T-helper 17 cell (primary cell): ENCODE measurements at places on chromosomes 2 and 18. TPM values are rescaled to one million over a fixed set of nuclear protein-coding genes. Genes with fewer than 3 reads are reported as not detected.

DNA sequence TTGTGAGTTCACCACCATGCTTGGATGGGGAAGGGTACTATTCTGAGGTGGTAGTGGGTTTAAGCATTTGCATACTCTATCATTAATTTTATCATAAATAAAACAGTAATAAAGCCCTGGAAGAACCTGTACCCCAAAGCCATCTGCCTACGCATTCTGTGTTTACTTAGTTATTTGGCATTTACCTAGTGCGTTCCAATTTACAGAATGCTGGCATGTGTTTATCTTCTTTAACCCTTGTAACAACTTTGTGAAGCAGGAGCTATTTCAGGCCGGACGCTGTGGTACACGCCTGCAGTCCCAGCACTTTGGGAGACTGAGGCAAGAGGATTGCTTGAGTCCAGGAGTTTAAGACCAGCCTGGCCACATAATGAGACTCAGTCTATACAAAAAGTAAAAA is 17.8 kb upstream of the ODC1 start:
- H3K27ac ChIP-seq: no peak overlapping the region
- no peak for DNase-seq
- H3K27me3 ChIP-seq: peaks cover 22% of the 10 kb centered on the region
- no peak overlapping the region for H3K4me3 ChIP-seq
- H3K4me1 ChIP-seq: peaks cover 2% of the 10 kb centered on the region

DNA sequence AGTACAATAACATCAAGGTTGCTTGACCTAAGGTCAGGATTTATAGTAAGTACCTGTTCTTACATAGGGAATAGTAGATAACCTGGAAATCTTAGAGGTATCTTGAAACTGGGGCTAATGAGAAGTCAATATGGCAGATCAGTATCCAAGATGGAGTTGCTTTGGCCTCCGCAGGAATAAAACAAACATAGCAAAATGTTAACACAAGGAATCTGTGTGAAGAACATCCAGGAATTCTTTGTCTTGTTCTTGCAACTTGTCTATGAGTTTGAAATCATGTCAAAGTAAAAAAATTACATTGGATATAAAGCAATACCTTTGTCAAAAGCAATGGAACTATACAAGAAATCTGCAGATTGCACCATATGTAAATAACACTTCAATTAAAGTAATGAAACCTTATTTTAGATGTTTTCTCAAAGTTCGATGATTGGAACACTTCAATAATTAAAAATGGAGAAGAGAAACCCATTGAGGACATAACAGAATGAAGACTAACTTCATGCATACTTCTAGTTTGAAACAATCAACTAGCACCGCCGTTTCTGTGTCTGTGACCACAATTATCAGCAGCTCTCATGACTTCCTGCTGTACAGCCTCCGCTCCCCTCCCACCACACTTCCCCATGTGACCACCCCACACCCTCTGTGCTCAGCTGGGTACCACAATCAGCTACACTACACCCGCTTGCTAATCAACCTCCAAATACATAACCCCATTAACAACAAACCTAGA is 27.6 kb downstream of the C2orf76 start:
- DNase-seq: no peak
- H3K4me3 ChIP-seq: no peak overlapping the region
- H3K4me1 ChIP-seq: peaks cover 14% of the 10 kb centered on the region
- peaks cover 12% of the 10 kb centered on the region for H3K36me3 ChIP-seq
- H3K27ac ChIP-seq: peak overlapping the region; percentile 47
- H3K27me3 ChIP-seq: no peaks in the 10 kb centered on the region

DNA sequence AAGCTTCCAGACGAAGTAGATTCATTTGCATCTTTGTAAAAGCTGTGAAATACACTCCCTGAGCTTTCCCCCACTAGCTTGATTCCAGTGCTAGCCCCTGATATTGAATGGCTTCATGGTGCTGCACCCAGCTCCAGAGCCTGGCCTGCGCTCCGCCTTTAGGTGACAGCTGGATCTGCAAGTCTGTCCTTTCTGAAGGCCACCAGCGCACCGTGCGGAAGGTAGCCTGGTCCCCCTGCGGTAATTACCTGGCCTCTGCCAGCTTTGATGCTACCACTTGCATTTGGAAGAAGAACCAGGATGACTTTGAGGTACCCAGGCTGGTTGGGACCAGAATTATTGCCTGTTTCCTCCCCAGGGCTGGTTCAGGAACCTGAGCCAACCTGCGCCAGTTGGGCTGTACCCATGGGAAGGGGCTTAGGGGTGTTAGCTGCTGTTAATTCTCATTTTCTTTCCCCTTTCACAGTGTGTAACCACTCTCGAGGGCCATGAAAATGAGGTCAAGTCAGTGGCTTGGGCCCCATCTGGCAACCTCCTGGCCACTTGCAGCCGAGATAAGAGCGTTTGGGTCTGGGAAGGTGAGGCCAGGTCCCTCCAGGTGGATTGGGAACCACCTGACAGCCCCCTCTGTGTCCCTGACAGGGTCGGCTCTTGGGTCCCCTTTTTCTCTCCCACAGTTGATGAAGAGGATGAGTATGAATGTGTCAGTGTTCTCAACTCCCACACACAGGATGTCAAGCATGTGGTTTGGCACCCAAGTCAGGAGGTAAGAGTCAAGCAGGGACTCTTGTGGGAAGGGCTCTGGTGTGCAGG is 1.3 kb downstream of the CIAO1 start:
- peaks cover 32% of the 10 kb centered on the region for H3K4me1 ChIP-seq
- H3K27me3 ChIP-seq: no peaks in the 10 kb centered on the region
- peak; percentile 30 for DNase-seq
- peak overlapping the region; percentile 97 for H3K4me3 ChIP-seq
- H3K36me3 ChIP-seq: peaks cover 5% of the 10 kb centered on the region

GRCh38 chr2:9377461-9378097 is 45.7 kb downstream of the ITGB1BP1 start:
- H3K27ac ChIP-seq: no peak overlapping the region
- H3K36me3 ChIP-seq: peaks cover 2% of the 10 kb centered on the region
- no peak for DNase-seq
- peaks cover 25% of the 10 kb centered on the region for H3K27me3 ChIP-seq
- H3K4me3 ChIP-seq: no peak overlapping the region
- H3K4me1 ChIP-seq: no peaks in the 10 kb centered on the region

GRCh38 chr2:39550701-39551285 is 113.7 kb upstream of the MAP4K3 start:
- no peak for DNase-seq
- H3K27me3 ChIP-seq: peaks cover 5% of the 10 kb centered on the region
- H3K27ac ChIP-seq: no peak overlapping the region
- H3K4me1 ChIP-seq: no peaks in the 10 kb centered on the region
- H3K36me3 ChIP-seq: no peaks in the 10 kb centered on the region

DNA sequence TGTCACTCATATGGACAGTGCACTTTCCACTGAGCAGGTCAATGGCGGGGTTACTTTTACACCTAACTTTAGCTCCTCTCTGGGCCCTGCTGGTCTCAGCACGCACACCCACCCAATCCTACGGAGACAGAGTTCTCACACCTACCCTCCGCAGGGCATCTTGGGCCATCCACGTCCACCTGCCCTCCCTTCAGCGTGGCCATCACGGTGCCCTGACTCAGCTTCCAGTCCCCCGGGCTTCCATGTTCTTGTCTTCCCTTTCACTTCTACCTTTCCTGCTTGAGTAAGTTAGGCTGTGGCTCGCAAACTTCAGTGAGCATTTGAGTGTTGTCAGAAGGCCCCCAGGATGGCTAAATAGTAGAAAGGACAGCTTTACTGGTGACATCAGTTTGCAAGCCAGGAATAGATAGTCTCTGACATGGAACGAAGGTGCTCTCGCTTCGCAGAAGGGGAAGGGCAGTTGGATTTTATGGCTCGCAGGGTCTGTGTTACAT is 232.4 kb downstream of the SEPTIN10 start:
- DNase-seq: no peak
- peaks cover 24% of the 10 kb centered on the region for H3K27me3 ChIP-seq
- no peak overlapping the region for H3K4me3 ChIP-seq
- no peaks in the 10 kb centered on the region for H3K4me1 ChIP-seq
- H3K36me3 ChIP-seq: no peaks in the 10 kb centered on the region

GRCh38 chr2:232231554-232231953 is 147.0 kb upstream of the ALPP start:
- peaks cover 25% of the 10 kb centered on the region for H3K4me1 ChIP-seq
- peaks cover 12% of the 10 kb centered on the region for H3K36me3 ChIP-seq
- DNase-seq: no peak
- no peak overlapping the region for H3K4me3 ChIP-seq
- no peaks in the 10 kb centered on the region for H3K27me3 ChIP-seq
- peak overlapping the region; percentile 45 for H3K27ac ChIP-seq

DNA sequence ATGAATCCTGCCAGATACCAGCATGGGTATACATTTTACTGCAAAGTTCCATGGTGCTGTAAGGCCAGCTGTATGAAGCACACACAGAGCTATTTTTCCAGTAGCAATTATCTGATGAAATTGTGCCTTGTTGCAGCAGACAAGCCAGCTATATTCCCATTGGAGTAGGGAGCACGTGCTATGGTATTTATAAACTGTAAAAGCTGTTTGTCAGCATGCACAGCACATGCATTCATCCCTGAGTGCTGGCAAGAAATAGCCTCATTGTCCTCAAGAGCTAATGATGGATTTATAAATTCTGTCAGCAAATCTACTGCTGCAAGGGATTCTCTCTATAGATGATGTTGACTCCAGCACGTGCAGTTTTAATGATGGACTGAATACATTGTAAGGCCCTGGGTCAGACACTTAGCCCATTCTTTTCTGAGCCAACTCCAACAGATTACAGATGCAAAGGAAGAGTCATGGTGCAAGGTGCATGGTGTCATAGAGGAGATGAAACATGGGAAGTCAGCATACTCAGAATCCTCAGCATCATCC is 61.7 kb downstream of the KCNS3 start:
- H3K27me3 ChIP-seq: peaks cover 3% of the 10 kb centered on the region
- H3K4me1 ChIP-seq: no peaks in the 10 kb centered on the region
- H3K4me3 ChIP-seq: no peak overlapping the region
- no peak overlapping the region for H3K27ac ChIP-seq
- H3K36me3 ChIP-seq: no peaks in the 10 kb centered on the region

DNA sequence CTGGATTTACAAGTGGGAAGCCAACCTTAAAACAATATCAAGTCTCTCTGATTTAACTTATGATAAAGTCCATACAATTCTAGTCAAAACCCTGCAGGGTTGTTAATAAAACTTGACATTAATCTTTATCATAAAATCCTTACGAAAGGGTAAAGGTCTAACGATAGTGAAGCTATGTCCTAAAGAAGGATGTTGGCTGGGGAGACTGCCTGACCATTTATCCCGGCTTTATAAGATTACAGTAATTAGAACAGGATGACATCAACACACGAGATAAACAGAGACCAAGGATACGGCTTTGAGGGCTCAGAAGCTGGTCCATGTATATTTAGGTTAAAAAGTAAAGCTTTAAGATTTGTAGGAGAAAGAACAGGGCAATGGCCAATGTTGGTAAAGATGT is 189.0 kb upstream of the COPS8 start:
- no peaks in the 10 kb centered on the region for H3K36me3 ChIP-seq
- DNase-seq: no peak
- no peak overlapping the region for H3K4me3 ChIP-seq
- no peaks in the 10 kb centered on the region for H3K4me1 ChIP-seq
- no peak overlapping the region for H3K27ac ChIP-seq

DNA sequence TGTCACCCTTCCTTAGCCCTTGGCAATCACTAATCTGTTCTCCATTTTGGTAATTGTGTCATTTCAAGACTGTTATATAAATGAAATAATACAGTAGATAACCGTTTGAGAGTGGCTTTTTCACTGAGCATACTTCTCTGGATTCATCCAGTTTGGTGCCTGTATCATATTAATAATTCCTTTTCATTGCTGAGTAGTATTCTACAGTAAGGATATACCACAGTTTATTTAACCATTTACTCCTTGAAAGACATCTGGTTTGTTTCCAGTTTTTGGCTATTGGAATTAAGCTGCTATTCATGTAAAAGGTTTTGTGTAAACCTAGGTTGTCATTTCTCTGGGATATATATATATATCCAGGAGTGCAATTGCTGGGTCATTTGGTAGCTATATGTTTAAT is 44.6 kb upstream of the TGFA start:
- peaks cover 33% of the 10 kb centered on the region for H3K27me3 ChIP-seq
- no peak for DNase-seq
- H3K36me3 ChIP-seq: peaks cover 4% of the 10 kb centered on the region
- peaks cover 9% of the 10 kb centered on the region for H3K4me1 ChIP-seq
- H3K4me3 ChIP-seq: no peak overlapping the region
- H3K27ac ChIP-seq: no peak overlapping the region

GRCh38 chr2:202510911-202511310 is 123.9 kb upstream of the FAM117B start:
- H3K4me1 ChIP-seq: no peaks in the 10 kb centered on the region
- H3K4me3 ChIP-seq: no peak overlapping the region
- peak overlapping the region; percentile 32 for H3K27ac ChIP-seq
- peaks cover 5% of the 10 kb centered on the region for H3K36me3 ChIP-seq
- H3K27me3 ChIP-seq: no peaks in the 10 kb centered on the region
- DNase-seq: no peak

DNA sequence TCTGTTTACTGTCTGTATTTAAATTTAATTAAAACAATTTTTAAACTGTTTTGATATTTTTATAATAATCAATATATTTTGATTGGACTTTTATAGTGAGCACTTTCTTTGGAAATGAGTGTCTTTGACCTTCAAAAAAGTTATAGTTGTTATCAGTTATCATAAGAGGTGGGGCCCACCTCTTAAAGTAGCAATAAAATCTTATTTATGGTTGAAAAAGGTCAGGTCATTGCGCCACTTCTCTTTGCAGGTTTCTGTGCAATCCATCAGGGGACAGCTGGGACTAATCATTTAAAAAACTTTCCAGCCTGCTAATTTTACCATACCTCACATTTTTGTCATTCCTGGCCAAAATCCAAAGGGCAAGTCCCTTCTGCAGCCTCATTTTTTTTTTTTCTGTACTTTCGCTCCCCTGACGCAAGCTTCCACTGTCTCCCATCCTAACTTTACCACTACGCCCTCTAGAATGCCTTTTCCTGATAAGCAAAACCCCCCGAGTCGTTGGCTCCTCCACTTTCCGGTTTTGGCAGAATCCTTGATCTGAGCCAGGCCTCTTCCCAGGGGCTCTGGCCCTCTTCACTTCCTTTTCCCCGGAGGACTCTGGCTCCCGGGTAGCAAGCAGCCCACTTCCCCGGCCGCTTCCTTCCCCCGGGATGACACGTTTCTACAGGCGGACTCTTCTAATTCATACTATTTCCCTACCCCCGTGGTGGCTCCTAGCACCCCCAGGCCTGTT is 1.1 kb upstream of the SEH1L start:
- peak overlapping the region; percentile 98 for H3K27ac ChIP-seq
- H3K4me1 ChIP-seq: peaks cover 28% of the 10 kb centered on the region
- no peak for DNase-seq
- H3K27me3 ChIP-seq: no peaks in the 10 kb centered on the region

DNA sequence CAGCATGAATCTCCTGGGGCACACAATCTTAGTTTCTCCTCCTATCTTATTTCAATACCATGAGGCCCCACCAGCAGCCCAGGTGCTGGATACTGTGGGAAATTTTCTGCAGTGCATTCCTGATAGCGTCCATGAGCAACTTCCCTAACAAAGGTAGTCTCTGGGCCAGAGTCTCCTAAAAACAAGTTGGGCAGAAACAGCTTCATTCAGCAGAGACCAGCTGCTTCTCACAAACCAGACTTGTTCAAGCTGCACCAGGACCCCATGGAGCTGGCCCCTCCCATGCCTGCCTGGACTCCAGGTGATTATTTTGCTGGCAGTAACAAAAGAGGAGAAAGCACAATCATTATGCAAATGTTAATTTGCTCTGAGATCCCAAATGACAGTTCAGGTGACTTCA is 31.4 kb downstream of the MYO5B start:
- H3K4me1 ChIP-seq: no peaks in the 10 kb centered on the region
- no peak overlapping the region for H3K27ac ChIP-seq
- DNase-seq: no peak
- no peak overlapping the region for H3K4me3 ChIP-seq

The DSG4 gene
- total RNA-seq: not detected

The LBX2 gene
- not detected for total RNA-seq

The SLC4A3 gene
- not detected for total RNA-seq

The MLPH gene
- not detected for total RNA-seq

The CCDC68 gene
- total RNA-seq: not detected

The AGPS gene
- total RNA-seq: 26.2 TPM
